Activated CD8-positive, alpha-beta T cell treated with anti-CD3 and anti-CD28 coated beads, Interleukin-2, amount 10 ng/mL, durations not matched to agents 7 days and 5 days (primary cell): ENCODE measurements at places on chromosomes 3 and 15. TPM values are rescaled to one million over a fixed set of nuclear protein-coding genes. Genes with fewer than 3 reads are reported as not detected.

The KCNMB3 gene
- total RNA-seq: 0.87 TPM

DNA sequence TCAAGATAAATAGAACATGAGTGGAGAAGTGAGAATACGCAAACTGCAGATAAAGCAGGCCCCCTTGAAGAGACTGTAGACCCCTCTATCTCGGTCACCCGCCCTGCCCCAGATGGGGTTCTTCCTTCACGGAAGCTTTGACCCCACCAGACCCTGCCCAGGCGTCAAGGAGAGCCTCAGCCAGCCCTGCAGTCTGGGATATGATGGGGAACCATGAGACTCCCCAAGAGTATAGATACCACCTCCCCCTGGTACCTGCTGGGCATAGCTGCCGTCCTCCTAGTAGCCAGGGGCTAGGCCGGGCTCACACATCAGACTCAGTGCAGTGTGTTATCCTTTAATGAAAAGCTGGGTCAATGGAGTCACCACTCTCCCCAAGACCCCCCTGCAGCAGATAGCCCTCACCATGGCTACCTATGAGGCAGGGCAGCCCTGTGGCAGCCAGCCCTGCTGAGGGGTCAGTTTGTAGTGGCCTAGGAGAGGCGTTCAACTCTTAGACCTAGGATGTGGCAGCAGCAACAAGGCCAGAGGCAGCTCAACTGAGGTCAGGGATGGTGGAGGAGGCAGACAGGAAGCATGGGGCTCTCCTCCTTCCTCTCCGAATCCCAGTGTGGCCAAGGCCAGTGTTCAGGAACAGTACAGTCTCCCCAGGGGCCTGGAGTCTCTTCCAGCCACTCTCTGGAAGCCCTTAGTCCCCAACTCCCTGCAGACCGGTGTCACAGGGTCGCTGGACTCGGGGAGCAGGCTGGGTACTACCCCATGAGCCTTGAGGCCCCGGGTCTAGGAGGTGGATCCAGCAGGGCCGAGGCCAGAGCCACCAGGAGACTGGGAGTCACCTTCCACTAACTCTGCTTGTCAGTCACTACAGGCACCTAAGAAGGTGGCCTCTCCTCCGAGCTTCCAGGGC lies 26.1 kb downstream of the PLXNB1 start:
- H3K27me3 ChIP-seq: no peaks in the 10 kb centered on the region
- no peaks in the 10 kb centered on the region for H3K36me3 ChIP-seq
- no peak for DNase-seq
- no peaks in the 10 kb centered on the region for H3K4me1 ChIP-seq
- no peak overlapping the region for H3K27ac ChIP-seq

DNA sequence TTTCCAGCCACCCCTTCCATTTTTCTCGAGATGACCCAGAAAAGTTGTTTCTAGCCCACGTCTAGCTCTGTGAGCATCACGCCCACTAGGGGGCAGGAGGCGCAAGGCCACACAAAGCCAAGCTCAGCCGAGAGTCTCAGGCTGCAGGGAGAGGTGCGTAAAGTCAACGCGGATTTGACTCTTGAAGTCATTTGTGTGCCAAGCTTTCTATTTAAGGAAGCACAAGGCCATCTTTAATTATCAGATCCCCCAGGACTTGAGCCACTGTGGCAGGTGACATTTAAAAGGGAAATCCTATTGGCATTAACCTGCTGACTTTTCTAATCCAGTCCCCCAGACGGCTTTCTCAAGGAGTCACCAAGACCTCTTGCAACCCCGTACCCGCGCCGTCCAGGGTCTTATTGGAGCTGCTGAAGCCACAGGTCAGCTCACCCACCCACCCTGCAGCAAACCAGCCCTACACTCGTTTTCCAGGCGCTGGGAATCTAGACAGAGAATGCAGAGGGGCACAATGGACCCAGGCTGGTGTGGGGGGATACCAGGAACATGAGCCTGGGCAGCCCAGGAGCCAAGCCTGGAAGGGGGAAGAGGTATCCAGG lies 62.1 kb downstream of the CAPN7 start:
- H3K4me1 ChIP-seq: peaks cover 54% of the 10 kb centered on the region
- peaks cover 12% of the 10 kb centered on the region for H3K36me3 ChIP-seq
- no peak overlapping the region for H3K4me3 ChIP-seq
- H3K27ac ChIP-seq: no peak overlapping the region
- H3K27me3 ChIP-seq: peaks cover 2% of the 10 kb centered on the region

DNA sequence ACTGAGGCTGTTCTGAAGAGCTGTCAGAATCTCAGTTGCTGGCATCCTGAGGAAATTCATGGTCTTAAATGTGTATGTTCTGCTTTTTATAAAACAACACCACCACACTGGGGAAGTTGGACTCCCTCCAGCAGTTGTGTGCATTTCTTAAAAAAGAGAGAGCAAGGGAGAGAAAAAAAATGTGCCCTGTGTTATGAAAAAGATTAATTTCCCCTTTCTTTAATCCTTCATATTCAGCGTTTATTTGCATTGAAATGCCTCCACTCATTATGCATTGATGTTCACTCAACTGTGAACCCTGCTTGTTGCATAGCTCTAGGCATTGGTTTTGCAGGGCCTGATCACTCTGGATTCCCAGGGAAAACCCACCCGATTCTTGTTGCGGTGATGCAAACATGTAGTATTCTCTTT lies 4.4 kb upstream of the ZNF609 start:
- DNase-seq: no peak
- no peaks in the 10 kb centered on the region for H3K27me3 ChIP-seq
- peaks cover 16% of the 10 kb centered on the region for H3K36me3 ChIP-seq
- H3K4me1 ChIP-seq: peaks cover 44% of the 10 kb centered on the region
- no peak overlapping the region for H3K4me3 ChIP-seq

DNA sequence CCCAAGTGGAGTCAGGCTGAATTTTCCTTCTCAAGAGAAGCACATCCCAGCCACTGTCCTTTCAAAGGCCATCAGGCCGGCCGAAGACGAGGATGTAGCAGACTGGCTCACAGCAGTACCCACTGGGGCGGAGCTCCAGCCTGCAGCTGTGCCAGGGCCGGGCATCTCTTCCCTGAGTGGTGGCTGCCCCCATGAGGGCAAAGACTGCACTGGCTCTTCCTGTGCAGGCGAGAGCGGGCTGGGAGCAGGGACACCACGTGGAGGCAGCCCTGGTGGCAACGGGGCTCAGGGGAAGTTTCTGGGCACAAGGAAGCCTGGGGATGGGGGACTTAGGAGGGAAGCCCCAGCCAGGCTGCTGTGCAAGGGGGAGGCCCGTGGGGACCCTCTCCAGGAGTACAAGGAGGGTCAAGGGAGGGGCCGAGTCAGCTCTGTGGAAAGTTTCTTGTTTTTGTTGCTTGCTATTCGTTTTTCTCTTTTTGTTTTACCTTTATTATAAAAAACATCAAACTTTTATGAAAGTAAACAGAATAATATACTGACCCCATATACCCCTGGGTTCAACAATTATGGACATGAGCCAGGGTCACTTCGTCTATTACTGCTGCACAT lies 66.1 kb downstream of the RPN1 start:
- peaks cover 11% of the 10 kb centered on the region for H3K27me3 ChIP-seq
- H3K36me3 ChIP-seq: no peaks in the 10 kb centered on the region
- no peak overlapping the region for H3K4me3 ChIP-seq

The RETNLB gene
- total RNA-seq: not detected

DNA sequence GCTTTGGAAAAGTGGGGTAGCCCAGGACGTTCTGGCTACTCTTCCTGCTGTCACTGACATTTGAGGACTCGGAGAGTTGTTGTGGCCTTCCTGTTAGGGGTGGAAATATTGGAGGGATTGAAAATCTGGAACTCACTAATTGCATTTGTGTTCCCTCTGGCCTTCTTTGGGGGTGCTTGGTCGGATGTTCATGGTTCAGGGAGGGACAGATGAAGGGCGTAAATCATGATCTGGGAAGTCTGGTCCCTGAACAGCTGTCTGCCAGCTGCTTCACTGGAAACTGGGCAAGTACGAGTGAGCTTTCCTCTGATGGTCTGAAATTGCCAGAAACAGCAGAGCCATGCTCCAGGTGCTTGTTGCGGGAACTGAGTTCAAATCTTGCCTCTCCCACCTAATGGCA lies 327.8 kb upstream of the C2CD4B start:
- no peak overlapping the region for H3K27ac ChIP-seq
- no peak overlapping the region for H3K4me3 ChIP-seq
- no peaks in the 10 kb centered on the region for H3K36me3 ChIP-seq
- no peak for DNase-seq

The LINGO1 gene
- not detected for total RNA-seq

DNA sequence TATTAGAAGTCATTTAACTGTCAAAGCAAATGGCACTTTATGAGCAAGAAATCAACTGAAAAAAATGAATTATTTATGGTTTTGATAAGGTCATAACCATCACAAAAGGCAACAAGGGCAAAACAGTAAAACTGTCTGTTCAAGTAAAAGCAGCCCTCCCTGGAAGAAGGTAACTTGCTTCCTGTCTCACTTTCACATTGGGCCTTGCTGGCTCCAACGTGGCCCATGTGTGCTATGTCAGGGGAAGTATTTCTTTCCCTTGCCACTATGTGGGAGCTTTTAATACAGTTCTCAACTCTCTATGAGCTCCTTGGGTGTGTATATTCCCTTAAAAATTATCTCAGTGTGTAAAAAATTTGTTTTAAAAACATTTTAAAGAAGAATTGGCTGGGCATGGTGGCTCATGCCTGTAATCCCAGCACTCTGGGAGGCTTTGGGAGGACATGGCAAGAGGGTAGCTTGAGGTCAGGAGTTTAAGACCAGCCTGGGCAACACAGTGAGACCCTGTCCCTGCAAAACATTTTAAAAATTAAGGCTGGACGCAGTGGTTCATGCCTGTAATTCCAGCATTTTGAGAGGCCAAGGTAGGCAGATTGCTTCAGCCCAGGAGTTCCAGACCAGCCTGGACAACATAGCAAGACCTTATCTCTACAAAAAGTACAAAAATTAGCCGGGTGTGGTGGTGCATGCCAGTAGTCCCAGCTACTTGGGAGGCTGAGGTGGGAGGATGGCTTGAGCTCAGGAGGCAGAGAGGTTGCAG lies 45.2 kb upstream of the TJP1 start:
- DNase-seq: no peak
- no peak overlapping the region for H3K27ac ChIP-seq
- no peaks in the 10 kb centered on the region for H3K27me3 ChIP-seq
- H3K36me3 ChIP-seq: no peaks in the 10 kb centered on the region

GRCh38 chr3:183824761-183825455 lies 469 bp downstream of the MAP6D1 start:
- peak; percentile 34 for DNase-seq
- no peak overlapping the region for H3K27ac ChIP-seq
- H3K4me3 ChIP-seq: peak overlapping the region; percentile 70
- peaks cover 10% of the 10 kb centered on the region for H3K4me1 ChIP-seq

GRCh38 chr3:23442598-23443383 lies 239.7 kb downstream of the UBE2E2 start:
- peaks cover 50% of the 10 kb centered on the region for H3K4me1 ChIP-seq
- DNase-seq: no peak
- H3K27ac ChIP-seq: no peak overlapping the region
- peaks cover 3% of the 10 kb centered on the region for H3K36me3 ChIP-seq

The GABRB3 gene
- total RNA-seq: 0.11 TPM

GRCh38 chr3:122077293-122078234 lies 22.4 kb downstream of the CD86 start:
- no peaks in the 10 kb centered on the region for H3K36me3 ChIP-seq
- H3K4me1 ChIP-seq: peaks cover 50% of the 10 kb centered on the region
- DNase-seq: no peak

DNA sequence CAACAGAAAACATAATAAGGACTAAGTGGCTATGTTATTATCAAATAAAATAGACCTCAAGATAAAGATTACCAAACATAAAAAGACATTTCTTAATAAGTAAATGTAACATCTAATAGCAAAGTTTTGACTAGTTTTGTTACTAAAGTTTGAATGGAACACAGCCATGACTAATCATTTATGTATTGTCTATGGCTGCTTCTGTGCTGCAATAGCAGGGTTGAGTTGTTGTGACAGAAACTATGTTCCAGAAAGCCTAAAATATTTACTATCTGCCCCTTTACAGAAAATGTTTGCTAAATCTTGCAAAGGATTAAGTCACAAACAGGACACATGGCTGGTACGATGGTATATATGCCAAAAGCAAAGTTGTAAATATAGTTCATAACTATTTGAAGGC lies 37.9 kb upstream of the MYH15 start:
- no peak for DNase-seq
- H3K36me3 ChIP-seq: peaks cover 50% of the 10 kb centered on the region
- no peak overlapping the region for H3K27ac ChIP-seq
- H3K27me3 ChIP-seq: no peaks in the 10 kb centered on the region
- H3K4me3 ChIP-seq: no peak overlapping the region

The CHRNA7 gene
- total RNA-seq: 0.24 TPM

The KCNH8 gene
- not detected for total RNA-seq

DNA sequence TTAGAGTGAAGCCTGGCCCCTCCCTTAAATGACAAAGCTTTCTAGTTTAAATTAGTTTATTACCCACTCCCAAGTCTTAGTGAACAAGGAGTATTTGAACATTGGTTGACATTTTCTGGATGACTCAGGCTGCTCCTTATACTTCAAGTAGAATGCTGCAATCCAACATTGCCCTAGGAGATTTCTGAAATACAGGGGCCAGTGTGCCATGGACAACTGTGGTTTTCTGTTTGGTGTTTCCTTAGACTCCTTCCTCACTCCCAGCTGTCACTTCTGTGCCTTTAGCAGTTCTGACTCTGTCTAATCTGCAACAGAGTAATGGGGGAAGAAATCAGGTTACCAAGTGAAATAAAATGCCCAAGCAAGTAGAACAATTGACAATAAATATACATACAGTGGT lies 116.1 kb upstream of the P2RY1 start:
- no peak overlapping the region for H3K4me3 ChIP-seq
- H3K27me3 ChIP-seq: peaks cover 7% of the 10 kb centered on the region
- H3K27ac ChIP-seq: no peak overlapping the region
- no peaks in the 10 kb centered on the region for H3K4me1 ChIP-seq
- no peaks in the 10 kb centered on the region for H3K36me3 ChIP-seq

DNA sequence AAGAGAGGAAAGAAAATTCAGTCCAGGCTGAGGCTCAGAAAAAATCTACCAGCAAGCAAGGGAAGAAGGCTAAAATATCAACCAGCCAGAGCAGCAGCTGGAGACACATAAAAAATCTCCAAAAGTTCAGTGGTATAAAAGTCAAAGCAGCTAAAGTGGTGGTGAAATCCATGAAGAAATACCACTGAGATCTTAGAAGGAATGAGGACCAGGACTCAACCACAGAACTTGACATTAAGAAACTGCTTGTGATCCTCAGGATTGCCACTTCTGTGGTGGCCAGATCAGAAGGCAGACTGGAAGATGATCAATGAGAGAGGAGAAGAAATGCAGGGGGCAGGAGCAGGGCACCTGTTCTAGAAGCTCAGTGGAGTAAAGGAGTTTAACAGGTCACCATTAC lies 22.5 kb downstream of the CNTN3 start:
- H3K4me1 ChIP-seq: no peaks in the 10 kb centered on the region
- no peaks in the 10 kb centered on the region for H3K36me3 ChIP-seq
- H3K4me3 ChIP-seq: no peak overlapping the region

DNA sequence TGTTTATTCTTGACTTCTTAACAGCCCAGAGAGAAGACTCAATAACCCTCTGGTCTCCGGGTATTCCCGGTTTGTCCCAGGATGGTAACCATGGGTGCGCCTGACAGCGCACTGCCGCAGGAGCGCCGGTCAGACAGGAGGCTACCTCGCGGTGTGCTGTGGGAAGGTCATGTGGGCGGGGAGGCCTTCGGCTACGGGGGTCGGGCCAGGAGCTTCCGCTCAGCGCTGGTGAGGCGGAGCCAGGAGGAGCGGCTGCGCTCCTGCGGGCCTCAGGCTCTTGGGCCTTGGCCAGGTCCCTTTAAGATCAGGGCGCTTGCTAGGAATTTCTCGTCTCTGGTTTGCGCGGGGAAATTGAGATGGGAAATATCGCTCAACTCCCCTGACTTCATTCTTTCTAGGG lies 182.3 kb upstream of the NDN start:
- no peak overlapping the region for H3K27ac ChIP-seq
- H3K36me3 ChIP-seq: no peaks in the 10 kb centered on the region
- no peak overlapping the region for H3K4me3 ChIP-seq
- DNase-seq: no peak
- no peaks in the 10 kb centered on the region for H3K27me3 ChIP-seq

The AMIGO3 gene
- total RNA-seq: 2.0 TPM

The LRCH3 gene
- total RNA-seq: 60.4 TPM
